ENCODE measurements at places on chromosomes 16 and 17. TPM values are rescaled to one million over a fixed set of nuclear protein-coding genes. Genes with fewer than 3 reads are reported as not detected.
A peak's percentile ranks its signal among the peaks of the same experiment; 100 is the strongest.

- peaks cover 3% of the 10 kb centered on the region for H3K27me3 ChIP-seq
- H3K27ac ChIP-seq, result no peak overlapping the region
- no peaks in the 10 kb centered on the region for H3K4me1 ChIP-seq
- H3K36me3 ChIP-seq, result no peaks in the 10 kb centered on the region
- H3K4me3 ChIP-seq, result no peak overlapping the region
Measured at GRCh38 chr16:85261204-85261603, 148.9 kb upstream of the CIBAR2 start.

- H3K4me3 ChIP-seq, result peak overlapping the region; percentile 33
- peaks cover 7% of the 10 kb centered on the region for H3K4me1 ChIP-seq
- H3K27me3 ChIP-seq, result peaks cover 73% of the 10 kb centered on the region
- no peaks in the 10 kb centered on the region for H3K36me3 ChIP-seq
- no peak overlapping the region for H3K27ac ChIP-seq
Measured at GRCh38 chr17:61402978-61403800, 3.5 kb downstream of the TBX2 start.

- peaks cover 25% of the 10 kb centered on the region for H3K36me3 ChIP-seq
- H3K27me3 ChIP-seq, result no peaks in the 10 kb centered on the region
- no peak overlapping the region for H3K4me3 ChIP-seq
- DNase-seq, result no peak
- no peak overlapping the region for H3K27ac ChIP-seq
- H3K4me1 ChIP-seq, result peaks cover 26% of the 10 kb centered on the region
Measured at GRCh38 chr17:42522263-42522790, 13.7 kb upstream of the NAGLU start.

- H3K36me3 ChIP-seq, result peaks cover 7% of the 10 kb centered on the region
- H3K4me1 ChIP-seq, result no peaks in the 10 kb centered on the region
- DNase-seq, result no peak
Measured at GRCh38 chr16:69294051-69294450, 17.1 kb upstream of the VPS4A start.

DNA sequence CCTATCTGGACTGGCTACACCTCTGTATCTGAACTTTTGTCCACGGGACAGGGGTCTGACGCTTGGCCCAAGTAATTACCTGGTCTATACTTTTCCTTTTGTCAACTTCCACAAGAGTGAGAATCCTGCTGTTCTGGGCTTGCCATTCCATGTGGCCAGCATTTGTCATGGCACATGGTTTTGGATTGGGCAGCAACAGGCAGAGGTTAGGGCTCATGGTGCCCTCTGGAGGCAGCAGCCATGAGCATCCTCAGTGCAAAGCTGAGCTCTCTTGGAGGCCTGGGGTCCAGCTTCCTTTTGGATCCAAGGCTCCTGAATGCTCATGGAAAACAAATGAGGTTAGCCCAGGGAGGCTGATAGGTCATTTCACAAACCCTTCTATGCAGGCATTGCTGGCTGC lies 7.5 kb upstream of the EDC4 start:
- no peak for DNase-seq
- H3K4me1 ChIP-seq, result no peaks in the 10 kb centered on the region
- no peak overlapping the region for H3K4me3 ChIP-seq
- H3K36me3 ChIP-seq, result peaks cover 9% of the 10 kb centered on the region

- no peaks in the 10 kb centered on the region for H3K4me1 ChIP-seq
- H3K27me3 ChIP-seq, result no peaks in the 10 kb centered on the region
- no peak overlapping the region for H3K4me3 ChIP-seq
- no peak for DNase-seq
- peaks cover 10% of the 10 kb centered on the region for H3K36me3 ChIP-seq
- no peak overlapping the region for H3K27ac ChIP-seq
Measured at GRCh38 chr17:49638818-49639217, 39.1 kb downstream of the SPOP start.

GRCh38 chr17:33152783-33153182 lies 140.3 kb downstream of the ASIC2 start:
- DNase-seq, result no peak
- H3K4me1 ChIP-seq, result no peaks in the 10 kb centered on the region
- no peak overlapping the region for H3K4me3 ChIP-seq
- H3K27ac ChIP-seq, result no peak overlapping the region
- no peaks in the 10 kb centered on the region for H3K36me3 ChIP-seq

DNA sequence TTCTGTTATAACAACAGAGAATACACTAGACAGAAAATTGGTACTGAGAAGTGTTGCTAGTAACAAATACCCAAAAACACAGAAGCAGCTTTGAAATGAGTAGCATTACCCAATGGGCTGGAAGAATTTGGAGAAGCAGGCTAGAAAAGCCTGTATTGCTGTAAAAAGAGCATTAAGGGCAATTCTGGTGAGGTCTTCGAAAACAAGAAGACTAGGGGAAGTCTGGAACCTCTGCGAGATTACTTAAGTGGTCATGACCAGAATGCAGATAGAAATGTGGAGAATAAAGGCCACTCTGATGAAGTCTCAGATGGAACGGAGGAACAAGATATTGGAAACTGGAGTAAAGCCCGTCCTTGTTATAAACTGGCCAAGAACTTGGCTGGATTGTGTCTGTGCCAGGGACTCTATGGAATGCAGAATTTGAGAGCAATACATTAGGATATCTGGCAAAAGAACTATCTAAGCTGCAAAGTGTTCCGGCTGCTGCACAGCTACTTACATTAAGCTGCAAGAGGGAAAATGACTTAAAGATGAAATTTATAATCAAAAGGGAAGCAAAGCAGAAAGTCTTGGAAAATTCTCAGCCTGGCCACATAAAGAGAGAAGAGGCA lies 44.9 kb upstream of the PEMT start:
- H3K4me1 ChIP-seq, result no peaks in the 10 kb centered on the region
- no peak overlapping the region for H3K27ac ChIP-seq
- H3K27me3 ChIP-seq, result peaks cover 11% of the 10 kb centered on the region
- no peaks in the 10 kb centered on the region for H3K36me3 ChIP-seq
- no peak for DNase-seq

GRCh38 chr17:56031636-56032035 lies 121.6 kb upstream of the ANKFN1 start:
- no peak for DNase-seq
- H3K4me3 ChIP-seq, result no peak overlapping the region
- peaks cover 22% of the 10 kb centered on the region for H3K27me3 ChIP-seq

GRCh38 chr17:14297161-14297851 lies 3.6 kb upstream of the HS3ST3B1 start:
- H3K36me3 ChIP-seq, result no peaks in the 10 kb centered on the region
- peak overlapping the region; percentile 44 for H3K27ac ChIP-seq
- H3K4me3 ChIP-seq, result peak overlapping the region; percentile 68
- peaks cover 65% of the 10 kb centered on the region for H3K27me3 ChIP-seq

GRCh38 chr17:66934040-66934439 lies 30.5 kb upstream of the CACNG4 start:
- no peak overlapping the region for H3K4me3 ChIP-seq
- H3K27ac ChIP-seq, result no peak overlapping the region
- no peak for DNase-seq
- no peaks in the 10 kb centered on the region for H3K4me1 ChIP-seq
- no peaks in the 10 kb centered on the region for H3K36me3 ChIP-seq

- DNase-seq, result no peak
- H3K27me3 ChIP-seq, result no peaks in the 10 kb centered on the region
- peaks cover 15% of the 10 kb centered on the region for H3K36me3 ChIP-seq
- no peaks in the 10 kb centered on the region for H3K4me1 ChIP-seq
Measured at GRCh38 chr17:82998637-82999036, 80.8 kb upstream of the METRNL start.

DNA sequence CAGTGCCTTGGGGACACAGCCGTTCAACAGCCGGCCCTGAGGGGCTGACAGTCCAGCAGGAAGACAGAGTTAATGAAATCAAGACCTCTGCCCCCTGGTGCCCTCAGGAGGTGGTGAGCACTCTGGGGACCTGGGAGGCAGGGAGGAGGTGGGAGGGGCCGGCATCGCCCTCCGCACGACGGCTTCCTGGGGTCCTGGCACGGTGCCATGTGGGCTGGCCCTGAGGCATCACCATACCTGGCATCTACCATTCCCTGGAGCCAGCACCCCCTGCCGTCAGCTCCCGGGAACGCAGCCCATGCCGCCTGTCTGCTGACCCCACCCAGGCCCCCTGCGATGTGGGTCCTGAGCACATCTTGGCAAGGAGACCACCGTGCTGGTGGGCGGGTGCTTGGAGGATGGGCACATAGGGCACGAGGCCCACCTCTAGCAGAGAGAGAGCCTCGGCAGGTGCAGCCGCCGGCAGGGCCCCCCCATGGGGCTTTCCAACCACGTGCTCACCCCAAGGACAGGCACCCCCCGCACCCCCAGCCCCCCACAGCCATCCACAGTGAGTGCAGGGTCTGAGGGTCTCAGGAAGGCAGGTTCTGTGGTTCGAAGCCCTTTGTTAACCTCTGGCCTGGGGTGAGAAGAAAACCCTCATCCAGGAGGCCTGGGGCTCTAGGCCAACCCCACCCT lies 52.5 kb downstream of the ZFPM1 start:
- H3K27ac ChIP-seq, result peak overlapping the region; percentile 95
- H3K27me3 ChIP-seq, result no peaks in the 10 kb centered on the region
- H3K4me3 ChIP-seq, result peak overlapping the region; percentile 57
- H3K36me3 ChIP-seq, result peaks cover 1% of the 10 kb centered on the region
- peaks cover 30% of the 10 kb centered on the region for H3K4me1 ChIP-seq
- no peak for DNase-seq

GRCh38 chr16:27840311-27841060 lies 223.0 kb downstream of the GSG1L start:
- no peak overlapping the region for H3K4me3 ChIP-seq
- DNase-seq, result no peak
- H3K4me1 ChIP-seq, result no peaks in the 10 kb centered on the region
- H3K27ac ChIP-seq, result no peak overlapping the region

DNA sequence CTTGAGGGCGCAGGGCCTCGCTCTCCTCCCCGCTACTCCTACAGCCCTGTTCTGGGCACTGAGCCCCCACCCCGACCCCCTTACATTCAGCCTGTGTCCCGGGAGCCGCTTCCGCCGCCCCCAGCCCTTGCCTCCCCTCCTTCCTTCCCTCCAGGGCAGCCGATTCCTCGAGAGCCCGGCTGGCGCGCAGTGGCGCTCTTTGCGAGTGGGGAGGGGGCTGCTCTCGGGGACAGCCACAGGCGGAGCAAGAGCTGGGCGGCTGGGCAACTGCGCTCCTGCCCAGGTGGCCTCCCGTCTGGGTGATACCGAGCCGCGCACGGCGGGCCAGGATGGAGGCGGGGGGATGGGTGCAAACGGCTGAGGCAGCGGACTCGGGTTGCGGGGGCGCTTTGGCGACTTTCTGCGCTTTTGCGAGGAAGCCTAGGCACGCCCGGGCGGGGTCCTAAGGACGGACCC lies 1.2 kb downstream of the MMP15 start:
- no peak overlapping the region for H3K27ac ChIP-seq
- H3K27me3 ChIP-seq, result no peaks in the 10 kb centered on the region
- peaks cover 47% of the 10 kb centered on the region for H3K4me1 ChIP-seq
- peak; percentile 37 for DNase-seq
- peaks cover 4% of the 10 kb centered on the region for H3K36me3 ChIP-seq

DNA sequence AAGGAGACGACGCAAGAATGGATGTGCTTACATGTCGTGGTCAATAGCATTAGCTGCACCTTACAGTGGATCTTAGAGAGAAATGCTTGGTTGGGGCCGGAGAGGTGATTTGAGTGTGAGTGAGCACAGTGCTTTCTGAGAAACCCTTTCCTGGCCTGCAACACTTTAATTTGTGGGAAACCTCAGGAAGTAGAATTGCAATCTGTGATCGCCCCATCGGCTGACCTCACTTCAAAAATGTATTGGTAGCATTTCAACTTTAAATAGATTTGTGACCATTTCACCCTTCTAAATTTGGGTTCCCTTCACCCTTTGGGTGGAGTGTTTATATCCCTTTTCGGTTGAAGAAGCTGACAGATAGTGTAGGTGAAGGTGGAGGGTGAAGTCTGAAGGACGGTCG lies 13.2 kb downstream of the PRKCB start:
- no peak overlapping the region for H3K4me3 ChIP-seq
- no peak for DNase-seq
- peaks cover 53% of the 10 kb centered on the region for H3K27me3 ChIP-seq
- H3K4me1 ChIP-seq, result no peaks in the 10 kb centered on the region
- H3K36me3 ChIP-seq, result no peaks in the 10 kb centered on the region
- H3K27ac ChIP-seq, result no peak overlapping the region

DNA sequence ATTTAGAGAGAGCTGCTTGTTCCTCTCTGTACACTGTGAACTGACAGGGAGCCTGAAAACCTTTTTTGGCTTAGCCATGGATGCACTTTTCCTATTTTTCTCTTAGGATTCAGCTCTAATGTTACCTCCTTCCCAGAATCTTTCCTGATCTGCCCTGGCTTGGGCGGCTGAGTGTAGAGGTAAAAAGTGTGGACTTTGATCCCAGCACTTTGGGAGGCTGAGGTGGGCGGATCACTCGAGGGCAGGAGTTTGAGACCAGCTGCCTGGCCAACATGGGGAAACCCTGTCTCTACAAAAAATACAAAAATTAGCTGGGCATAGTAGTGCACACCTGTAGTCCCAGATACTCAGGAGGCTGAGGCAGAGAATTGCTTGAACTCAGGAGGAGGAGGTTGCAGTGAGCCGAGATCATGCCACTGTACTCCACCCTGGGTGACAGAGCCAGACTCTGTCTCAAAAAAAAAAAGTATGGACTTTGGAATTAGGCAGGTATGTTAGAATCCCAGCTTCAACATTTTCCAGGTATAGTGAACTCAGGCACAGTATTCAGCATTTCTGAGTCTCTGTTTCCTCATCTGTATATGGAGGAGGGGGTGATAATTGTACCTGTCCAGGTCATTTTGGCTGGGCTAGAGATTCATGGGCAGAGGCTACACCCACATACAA lies 212.5 kb upstream of the EEF2KMT start:
- no peaks in the 10 kb centered on the region for H3K27me3 ChIP-seq
- H3K36me3 ChIP-seq, result no peaks in the 10 kb centered on the region
- no peak overlapping the region for H3K4me3 ChIP-seq
- peaks cover 2% of the 10 kb centered on the region for H3K4me1 ChIP-seq
- DNase-seq, result no peak

DNA sequence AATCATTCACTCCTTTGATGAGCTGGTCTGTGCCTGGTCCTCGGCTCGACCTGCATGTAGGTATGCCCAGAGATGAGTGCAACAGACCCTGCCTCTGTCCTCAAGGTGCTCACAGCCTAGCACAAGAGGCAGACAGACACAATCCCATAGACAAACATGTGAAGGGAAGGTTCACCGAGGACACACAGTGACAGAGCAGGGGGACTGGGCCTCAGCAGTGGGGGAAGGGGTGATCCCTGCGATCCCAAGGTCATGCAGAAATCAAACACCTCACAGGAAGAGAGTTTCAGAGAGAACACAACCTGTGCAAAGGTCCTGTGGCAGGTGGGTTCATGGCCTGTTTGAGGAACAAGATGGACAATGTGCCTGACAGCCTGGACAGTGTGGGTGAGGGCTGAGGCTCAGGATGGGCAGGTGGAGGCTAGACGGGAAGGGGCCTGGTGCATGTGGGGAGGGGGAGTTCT lies 4.2 kb upstream of the VASN start:
- no peak overlapping the region for H3K27ac ChIP-seq
- H3K4me1 ChIP-seq, result no peaks in the 10 kb centered on the region
- no peaks in the 10 kb centered on the region for H3K27me3 ChIP-seq
- DNase-seq, result no peak
- H3K4me3 ChIP-seq, result no peak overlapping the region

The GPRC5C gene
- 207 TPM for total RNA-seq

The ANKRD40 gene
- 39.2 TPM for total RNA-seq

The SPNS3 gene
- not detected for total RNA-seq

The SLC22A31 gene
- 6.9 TPM for total RNA-seq

The KRT24 gene
- total RNA-seq, result not detected

The RHBDL1 gene
- total RNA-seq, result 5.2 TPM

The DPEP2 gene
- not detected for total RNA-seq
